Brain pericyte (primary cell): ENCODE measurements at places on chromosomes 1 and 21.

- no peak for DNase-seq
Observed at GRCh38 chr1:67589519-67590233, 95.3 kb upstream of the GADD45A start.

GRCh38 chr21:14672466-14672865 is 126.4 kb upstream of the SAMSN1 start:
- DNase-seq = no peak

GRCh38 chr1:161943737-161944136 is 79.9 kb downstream of the OLFML2B start:
- DNase-seq = no peak

DNA sequence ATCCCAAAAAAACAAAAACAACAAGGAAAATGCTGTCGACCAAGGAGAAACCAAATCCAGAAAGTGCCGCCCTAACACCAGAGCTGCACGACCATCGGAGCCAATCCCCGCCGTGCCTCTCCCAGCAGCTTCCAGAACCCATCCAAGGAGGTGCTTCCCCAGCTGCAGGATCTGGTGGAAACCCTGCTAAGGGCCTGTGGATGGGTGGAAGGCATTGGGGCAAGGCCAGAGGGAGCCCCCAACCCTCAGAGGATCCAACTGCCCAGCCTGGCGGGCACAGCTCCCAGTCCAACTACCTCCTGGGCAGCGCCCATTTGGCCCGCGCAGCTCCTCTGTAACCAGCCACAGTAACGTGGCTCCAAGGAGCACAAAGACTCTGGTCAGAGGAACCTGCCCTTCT is 81.6 kb downstream of the NPHP4 start:
- DNase-seq = no peak

- DNase-seq = no peak
Observed at GRCh38 chr1:164759144-164759920, 200.3 kb downstream of the PBX1 start.

DNA sequence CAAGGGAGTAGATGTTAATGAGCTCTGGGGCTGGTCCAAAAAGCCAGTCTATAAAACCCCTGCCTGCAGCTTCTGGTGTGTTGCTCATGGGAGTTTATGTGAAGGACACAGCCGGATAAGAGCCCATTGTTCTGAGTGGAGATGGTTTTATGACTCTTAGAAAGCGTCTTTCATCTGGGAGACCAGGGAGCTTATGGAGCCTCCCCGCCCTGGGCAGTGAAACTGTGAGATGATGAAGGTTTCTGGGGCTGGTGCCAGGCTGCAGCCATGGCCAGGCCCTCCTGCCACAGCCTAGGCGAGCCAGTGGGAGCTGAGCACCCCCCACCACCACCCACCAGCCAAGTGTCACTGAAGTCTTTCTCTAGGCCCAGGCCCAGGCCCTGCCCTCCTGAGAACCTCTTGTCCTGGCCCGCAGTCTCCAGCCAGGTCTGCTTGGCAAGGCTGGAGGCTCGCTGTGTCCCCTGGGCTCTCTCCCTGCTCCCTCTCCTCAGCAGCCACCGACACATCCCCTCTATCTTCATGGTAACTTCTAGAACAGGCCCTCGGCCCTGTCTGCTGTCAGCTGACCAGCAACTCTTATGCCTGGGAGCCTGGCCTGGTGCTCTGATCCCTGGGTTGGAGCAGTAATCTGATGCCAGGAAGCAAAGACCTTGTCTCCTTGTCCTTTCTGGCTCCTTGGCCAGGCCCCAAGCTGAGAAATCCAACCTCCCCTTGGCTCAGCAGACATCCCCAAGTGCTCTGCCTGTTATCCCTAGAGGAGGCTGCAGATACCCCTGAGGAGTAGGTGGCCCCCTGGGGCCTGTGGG is 7.6 kb upstream of the ARHGEF10L start:
- DNase-seq = no peak

- DNase-seq = no peak
Observed at GRCh38 chr1:86466986-86467385, 1.7 kb upstream of the CLCA1 start.

GRCh38 chr1:91891454-91891853 is 5.5 kb upstream of the TGFBR3 start:
- DNase-seq = no peak

DNA sequence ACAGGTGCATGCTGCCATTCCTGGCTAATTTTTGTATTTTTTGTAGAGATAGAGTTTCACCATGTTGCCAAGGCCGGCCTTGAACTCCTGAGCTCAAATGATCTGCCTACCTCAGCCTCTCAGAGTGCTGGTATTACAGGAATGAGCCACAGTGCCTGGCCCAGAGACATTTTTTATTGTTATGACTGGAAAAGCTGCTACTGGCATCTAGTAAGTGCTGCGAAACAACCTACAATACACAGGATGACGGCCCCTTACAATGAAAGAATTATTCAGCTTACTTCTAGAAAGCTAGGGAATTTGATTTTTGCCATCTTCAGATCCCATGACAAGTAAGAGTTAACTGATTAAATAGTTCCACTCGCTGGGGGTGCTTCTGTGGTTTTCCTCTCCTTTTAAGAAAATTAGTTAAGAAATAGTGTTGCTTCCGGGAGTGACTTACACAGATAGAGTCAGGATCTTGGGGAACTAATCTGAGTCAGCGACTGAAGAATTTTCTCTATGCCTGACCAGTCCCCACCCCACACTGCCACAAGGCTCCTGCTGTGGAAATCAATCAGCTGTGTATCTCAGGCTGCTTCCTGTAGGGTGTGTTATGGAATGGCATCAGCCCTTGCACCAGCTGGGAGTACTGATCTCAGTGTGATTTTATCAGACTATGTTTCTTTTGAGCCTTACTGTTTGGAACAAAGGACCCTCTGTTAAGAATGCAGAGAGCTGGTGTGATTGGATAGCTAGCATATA is 93.0 kb upstream of the BMP8A start:
- peak; percentile 45 for DNase-seq

DNA sequence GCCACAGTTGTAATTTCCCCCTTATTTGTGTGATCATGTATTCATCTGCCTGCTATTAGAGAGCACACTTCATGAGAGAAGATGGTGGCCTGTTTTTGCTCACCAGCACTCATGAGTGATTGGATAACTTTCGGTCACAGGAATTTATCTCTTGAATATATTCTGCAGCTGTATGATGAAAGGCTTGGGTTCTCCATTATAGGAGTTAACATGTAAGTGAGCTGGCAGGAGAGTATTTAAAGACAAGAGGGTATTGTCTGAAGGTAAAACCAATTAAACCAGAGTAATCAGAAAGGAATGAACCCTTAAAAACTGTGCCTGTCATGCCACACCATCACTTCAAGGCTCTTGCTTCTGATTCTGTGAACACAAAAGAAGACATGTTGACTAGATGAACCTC is 574.9 kb upstream of the CAMK1G start:
- DNase-seq = no peak

DNA sequence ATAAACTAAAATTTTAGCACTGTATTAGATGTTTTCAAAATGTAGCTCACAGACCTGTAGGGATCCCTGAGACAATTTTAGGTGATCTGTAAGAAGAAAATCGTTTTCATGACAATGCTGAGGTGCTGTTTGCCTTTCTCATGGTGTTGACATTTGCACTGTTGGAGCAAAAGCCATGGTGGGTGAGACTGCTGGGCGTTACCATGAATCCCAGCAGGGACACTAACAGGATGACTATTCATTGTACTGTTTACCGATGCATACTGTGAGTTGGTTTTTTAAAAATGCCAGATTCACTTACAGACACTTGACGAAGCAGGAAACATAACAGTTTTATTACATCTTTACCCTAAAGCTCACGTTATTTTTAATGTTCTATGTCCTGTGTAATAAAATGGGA is 468.5 kb downstream of the PCP4 start:
- DNase-seq = no peak

GRCh38 chr1:55696181-55696754 is 481.1 kb upstream of the USP24 start:
- DNase-seq = no peak

DNA sequence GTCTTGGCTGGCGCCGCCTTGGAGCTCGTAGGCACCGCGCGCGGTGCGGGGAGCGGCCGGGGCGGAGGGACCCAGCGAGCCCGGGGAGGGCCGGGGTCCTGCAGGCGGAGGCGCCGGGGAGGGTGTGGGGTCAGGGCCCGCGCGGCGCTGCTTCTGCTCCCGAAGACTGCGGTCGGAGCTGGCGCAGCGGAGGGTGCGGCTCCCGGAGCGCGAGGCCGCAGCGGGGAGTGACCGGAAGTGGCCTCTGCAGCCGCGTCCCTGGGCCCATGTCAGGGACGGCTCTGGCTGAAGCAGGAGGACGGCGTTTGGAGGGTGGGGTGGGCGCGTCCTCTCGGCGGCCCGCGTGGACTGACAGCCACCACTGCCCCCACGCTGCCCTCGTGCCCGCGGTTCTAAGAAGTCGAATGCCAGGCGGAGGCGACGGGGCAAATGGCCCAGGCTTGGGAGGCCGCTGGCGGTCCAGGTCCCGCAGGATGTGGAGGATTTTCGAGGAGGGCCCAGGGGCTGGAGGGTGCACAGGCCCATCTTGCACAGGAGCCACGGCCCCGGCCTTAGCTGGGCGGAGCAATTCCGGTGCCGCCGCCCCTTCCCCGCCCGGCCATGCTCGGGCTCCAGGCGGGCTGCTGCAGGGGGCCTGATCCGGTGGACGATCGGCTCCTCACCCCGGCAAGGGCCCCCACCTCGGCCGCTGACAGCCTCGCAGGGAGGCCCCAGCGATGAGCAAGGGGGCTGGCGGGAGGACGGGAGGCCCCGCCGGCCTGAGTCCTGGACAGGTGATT is 7.7 kb upstream of the ZNF669 start:
- no peak for DNase-seq

- DNase-seq = no peak
Observed at GRCh38 chr1:180201451-180202200, 28.4 kb upstream of the LHX4 start.

GRCh38 chr1:42937141-42937696 is 21.4 kb downstream of the SLC2A1 start:
- no peak for DNase-seq

DNA sequence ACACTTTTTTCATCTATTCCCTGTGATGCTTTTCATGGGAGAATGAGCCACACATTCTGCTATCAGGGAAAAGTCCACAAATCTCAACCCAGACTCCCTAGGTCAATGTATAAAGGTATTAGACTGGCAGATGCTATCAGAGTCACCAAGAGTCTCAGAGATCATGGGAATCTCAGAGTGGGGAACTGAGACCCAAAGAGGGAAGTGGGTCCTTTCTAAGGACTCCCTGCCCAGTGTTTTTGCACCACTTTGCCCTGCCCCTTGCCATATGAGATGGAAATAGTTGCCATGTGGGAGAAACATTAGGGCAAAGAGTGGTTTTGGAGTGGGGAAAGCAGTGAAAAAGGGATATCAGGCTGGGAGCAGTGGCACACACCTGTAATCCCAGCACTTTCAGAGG is 19.1 kb upstream of the AZIN2 start:
- no peak for DNase-seq

GRCh38 chr21:37628362-37628761 is 261.8 kb downstream of the DYRK1A start:
- no peak for DNase-seq

DNA sequence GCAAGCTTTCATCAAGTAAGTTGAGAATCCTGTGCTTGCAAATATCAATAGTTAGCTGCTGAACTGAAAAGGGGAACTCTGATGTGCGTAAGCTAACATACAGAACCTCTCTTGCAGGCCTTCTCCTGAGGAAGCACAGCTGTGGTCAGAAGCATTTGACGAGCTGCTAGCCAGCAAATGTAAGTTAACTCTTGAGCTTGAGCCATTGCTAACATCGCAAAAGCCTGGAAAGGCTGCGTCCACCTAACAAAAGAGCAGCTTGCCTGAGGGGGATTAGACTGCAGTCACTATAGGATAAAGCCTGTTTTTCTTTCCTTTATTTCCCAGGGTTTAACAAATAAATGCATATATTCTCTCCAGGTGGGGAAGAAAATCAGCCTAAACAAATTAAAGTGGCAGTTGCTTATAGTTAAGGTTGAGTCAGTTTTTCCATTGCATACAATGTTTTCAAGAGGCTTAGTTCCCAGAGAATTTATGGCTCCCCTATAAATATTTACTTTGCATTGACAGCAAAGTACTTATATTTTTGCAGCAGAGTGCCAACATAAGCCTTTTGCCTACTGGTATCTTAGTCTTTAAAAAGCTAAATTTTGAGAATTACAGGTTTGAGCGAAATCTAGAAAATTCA is 1.5 kb downstream of the RGS2 start:
- no peak for DNase-seq

- no peak for DNase-seq
Observed at GRCh38 chr1:37240897-37241296, 206.6 kb upstream of the GRIK3 start.

DNA sequence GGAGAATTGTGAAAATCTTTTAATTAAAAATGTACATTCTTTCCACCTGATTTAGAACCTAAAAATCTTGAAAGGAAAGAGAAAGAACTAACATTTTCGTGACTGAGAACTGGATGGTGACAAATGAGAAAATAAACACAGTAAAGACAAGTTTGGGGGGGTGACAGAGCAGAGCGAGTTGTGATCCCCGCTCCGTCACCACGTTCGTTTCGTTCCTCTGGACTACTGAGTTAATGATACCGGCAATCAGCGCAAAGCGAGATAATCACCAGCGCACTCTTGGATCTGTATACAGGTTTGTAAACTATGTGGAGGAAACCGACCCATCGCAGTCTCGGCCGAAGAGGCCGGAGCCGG is 31.2 kb upstream of the CFAP126 start:
- DNase-seq = no peak

DNA sequence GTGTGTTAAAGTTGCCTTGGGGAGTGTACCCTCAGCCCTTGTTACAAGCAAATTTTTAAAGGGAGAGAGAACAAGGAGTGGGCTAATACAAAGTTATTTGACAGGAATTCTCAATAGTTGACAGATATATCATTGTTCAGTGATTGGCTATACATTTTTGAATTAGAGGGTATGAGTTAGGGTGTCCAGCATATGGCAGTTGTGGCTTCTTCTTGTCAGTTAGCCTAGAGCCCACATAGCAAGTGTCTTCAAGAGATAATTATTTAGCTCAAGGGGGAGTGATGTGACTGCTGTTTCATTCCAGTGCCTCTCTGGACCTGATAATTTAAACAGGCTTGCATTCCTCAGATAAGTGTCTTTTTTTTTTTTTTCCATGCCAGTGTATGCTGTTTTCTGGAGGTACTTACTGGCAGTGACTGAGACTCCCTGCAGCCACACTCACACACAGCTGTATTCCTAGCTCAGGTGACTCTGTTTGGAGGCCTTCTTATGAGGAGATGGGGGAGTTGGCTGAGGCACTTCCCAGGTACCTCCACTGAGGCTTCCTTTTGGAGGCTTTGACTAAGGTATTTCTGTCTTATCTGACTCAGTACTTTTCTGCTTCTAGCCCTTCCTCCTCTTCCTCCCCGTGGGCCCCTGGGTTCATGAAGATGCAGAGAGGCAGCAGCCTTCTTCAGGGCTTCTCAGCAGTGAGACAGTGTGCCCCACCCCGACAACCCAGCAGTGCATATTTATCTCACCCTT is 32.3 kb downstream of the IVNS1ABP start:
- no peak for DNase-seq

- no peak for DNase-seq
Observed at GRCh38 chr1:194366705-194367104, 1180.3 kb upstream of the B3GALT2 start.

- DNase-seq = no peak
Observed at GRCh38 chr21:38809198-38809878, 3.6 kb downstream of the ETS2 start.
